A673 (cell line): ENCODE measurements at places on chromosomes 13 and 19.
A peak's percentile ranks its signal among the peaks of the same experiment; 100 is the strongest.

DNA sequence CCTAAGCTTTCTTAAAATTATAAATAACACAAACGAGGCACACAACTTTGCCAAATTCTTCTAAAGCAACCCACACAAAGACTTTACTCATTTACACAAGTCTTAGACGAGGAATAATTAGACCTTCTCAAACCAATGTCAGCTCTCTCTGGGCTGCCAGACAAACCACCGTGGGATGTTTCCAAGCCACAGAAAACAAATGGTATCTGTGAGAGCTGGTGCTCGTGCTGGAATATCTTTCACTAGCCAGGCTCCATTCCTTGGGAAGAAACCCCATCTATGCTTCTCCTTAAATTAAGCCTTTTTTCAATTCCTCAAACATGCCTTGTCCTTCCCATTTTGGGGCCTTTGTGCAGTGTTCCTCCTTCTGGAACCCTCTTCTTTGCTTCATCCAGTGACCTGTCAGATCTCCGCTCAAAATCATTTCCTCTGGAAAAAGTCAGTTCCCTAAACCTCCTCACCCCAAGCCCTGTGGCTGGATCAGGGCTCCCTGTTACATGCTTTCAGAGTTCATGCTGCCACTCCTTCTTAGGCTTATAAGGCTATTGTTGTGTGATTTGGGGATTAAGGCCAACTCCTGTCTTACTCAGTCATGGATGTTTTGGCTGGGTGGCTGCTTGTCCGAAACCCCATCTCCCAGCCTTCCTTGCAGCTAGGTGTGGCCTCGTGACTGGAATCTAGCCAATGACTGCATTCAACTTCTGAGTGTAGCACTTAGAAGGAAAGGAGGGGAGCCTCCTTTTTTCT, 64.2 kb upstream of the GTF2F2 start:
- H3K4me1 ChIP-seq: peaks cover 12% of the 10 kb centered on the region
- no peaks in the 10 kb centered on the region for H3K36me3 ChIP-seq
- DNase-seq: peak; percentile 62
- H3K27me3 ChIP-seq: no peaks in the 10 kb centered on the region
- no peak overlapping the region for H3K27ac ChIP-seq

- H3K36me3 ChIP-seq: no peaks in the 10 kb centered on the region
- DNase-seq: no peak
- no peak overlapping the region for H3K27ac ChIP-seq
- H3K4me1 ChIP-seq: no peaks in the 10 kb centered on the region
These were observed 26.8 kb upstream of the SACS start for GRCh38 chr13:23460309-23460708.

GRCh38 chr13:31528758-31529157, 210.6 kb upstream of the RXFP2 start:
- no peak for DNase-seq
- H3K27me3 ChIP-seq: no peaks in the 10 kb centered on the region
- no peak overlapping the region for H3K4me3 ChIP-seq
- no peaks in the 10 kb centered on the region for H3K36me3 ChIP-seq
- no peaks in the 10 kb centered on the region for H3K4me1 ChIP-seq

- no peak for DNase-seq
- peaks cover 31% of the 10 kb centered on the region for H3K4me1 ChIP-seq
- H3K27ac ChIP-seq: peak overlapping the region; percentile 34
- H3K36me3 ChIP-seq: peaks cover 37% of the 10 kb centered on the region
These were observed 6.9 kb downstream of the MKNK2 start for GRCh38 chr19:2043961-2044708.

GRCh38 chr19:1164684-1165531, 9.2 kb downstream of the SBNO2 start:
- no peak overlapping the region for H3K4me3 ChIP-seq
- DNase-seq: no peak
- H3K27ac ChIP-seq: no peak overlapping the region
- peaks cover 7% of the 10 kb centered on the region for H3K4me1 ChIP-seq
- no peaks in the 10 kb centered on the region for H3K27me3 ChIP-seq

- no peaks in the 10 kb centered on the region for H3K36me3 ChIP-seq
- no peak overlapping the region for H3K27ac ChIP-seq
- no peaks in the 10 kb centered on the region for H3K4me1 ChIP-seq
- DNase-seq: no peak
- H3K4me3 ChIP-seq: no peak overlapping the region
These were observed 59.5 kb upstream of the SLC7A1 start for GRCh38 chr13:29654843-29655547.

GRCh38 chr13:73411067-73411809, 352.4 kb downstream of the KLF5 start:
- no peak overlapping the region for H3K4me3 ChIP-seq
- H3K4me1 ChIP-seq: no peaks in the 10 kb centered on the region
- DNase-seq: no peak

GRCh38 chr13:25440061-25440460, 68.3 kb downstream of the ATP8A2 start:
- no peaks in the 10 kb centered on the region for H3K36me3 ChIP-seq
- no peaks in the 10 kb centered on the region for H3K4me1 ChIP-seq
- peaks cover 6% of the 10 kb centered on the region for H3K27me3 ChIP-seq
- H3K4me3 ChIP-seq: no peak overlapping the region

DNA sequence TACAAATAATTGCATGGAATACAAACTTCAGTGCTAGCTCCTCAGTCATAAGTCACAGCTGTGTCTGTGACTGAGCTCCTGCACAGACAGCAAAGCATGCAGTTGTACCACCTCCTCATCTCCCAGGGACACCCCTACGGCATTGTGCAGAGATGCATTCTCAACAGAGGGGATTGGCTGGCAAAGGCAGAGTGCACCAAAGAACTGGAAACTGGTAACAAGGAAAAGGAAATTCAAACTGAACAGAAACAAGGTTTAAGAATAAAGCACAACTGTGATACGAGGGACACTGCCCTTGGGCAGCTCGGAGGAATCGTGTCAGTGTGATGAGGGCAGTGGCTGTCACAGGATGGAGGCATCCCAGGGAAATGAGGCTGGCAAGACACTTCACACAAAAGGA, 126.1 kb upstream of the SOX1 start:
- no peaks in the 10 kb centered on the region for H3K4me1 ChIP-seq
- H3K36me3 ChIP-seq: no peaks in the 10 kb centered on the region
- H3K27me3 ChIP-seq: peaks cover 58% of the 10 kb centered on the region
- H3K4me3 ChIP-seq: no peak overlapping the region
- no peak overlapping the region for H3K27ac ChIP-seq
- DNase-seq: no peak

DNA sequence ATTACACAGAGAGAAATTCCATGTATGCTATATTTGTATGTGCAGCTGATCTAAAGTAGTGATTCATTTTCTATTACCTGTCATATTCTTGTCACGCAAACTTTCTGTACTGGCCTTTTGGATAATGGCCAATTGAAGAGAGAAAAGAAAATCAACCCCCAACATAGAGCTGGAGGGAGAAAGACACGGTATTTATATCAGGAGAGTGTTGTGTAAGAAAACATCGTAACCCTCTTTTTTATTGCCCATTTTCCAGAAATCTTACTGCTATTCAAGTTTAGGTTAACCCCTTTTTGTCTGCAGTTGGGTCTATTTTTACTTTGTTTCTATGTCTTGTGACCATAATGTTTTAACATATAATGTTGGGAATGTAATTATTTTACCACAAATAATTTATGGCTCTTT, 27.9 kb downstream of the DGKH start:
- H3K27ac ChIP-seq: no peak overlapping the region
- no peak for DNase-seq
- peaks cover 5% of the 10 kb centered on the region for H3K4me1 ChIP-seq
- no peaks in the 10 kb centered on the region for H3K36me3 ChIP-seq
- no peak overlapping the region for H3K4me3 ChIP-seq
- H3K27me3 ChIP-seq: no peaks in the 10 kb centered on the region

DNA sequence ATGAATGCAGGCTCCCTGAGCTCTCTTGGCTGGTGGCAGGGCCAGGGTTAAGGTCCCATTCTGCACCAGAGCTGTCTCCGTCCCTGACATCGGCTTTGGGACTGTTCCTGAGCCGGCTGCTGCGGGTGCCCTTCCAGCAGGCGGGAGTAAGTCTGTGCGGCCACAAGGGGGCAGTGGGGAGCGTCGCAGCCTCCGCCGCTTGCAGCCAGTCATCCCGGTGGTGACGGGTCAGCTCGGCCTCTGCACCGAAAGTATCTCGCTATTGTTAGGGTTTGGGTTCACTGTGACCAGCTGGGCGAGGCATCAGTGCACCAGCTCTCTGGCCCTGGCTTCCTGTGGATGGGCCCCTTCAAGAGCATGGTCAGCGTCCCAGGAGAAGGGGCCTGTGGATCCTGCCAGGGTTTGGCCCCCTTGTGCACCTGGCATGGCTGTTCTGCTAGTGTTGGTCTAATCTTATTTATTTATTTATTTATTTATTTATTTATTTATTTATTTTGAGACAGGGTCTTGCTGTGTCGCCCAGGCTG, 15.1 kb downstream of the NDUFB7 start:
- H3K36me3 ChIP-seq: no peaks in the 10 kb centered on the region
- peaks cover 19% of the 10 kb centered on the region for H3K4me1 ChIP-seq
- H3K27me3 ChIP-seq: no peaks in the 10 kb centered on the region
- peak; percentile 74 for DNase-seq

DNA sequence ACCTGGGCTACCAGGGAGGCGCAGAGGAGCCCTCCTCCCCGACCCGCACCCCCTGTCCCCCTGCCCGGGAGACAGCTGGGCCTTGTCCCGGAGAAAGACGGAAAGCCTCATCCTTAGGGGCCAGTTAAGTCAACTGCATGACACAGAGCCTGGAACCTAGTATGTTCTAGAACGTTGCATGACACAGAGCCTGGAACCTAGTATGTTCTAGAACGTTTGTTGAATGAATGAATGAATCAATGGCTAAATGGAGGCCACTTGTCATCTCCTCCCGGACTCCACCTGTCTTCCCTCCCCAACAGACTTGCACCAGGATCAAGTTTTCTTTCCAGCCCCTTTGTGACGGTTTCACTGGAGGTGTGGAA, 706 bp downstream of the SERP2 start:
- no peaks in the 10 kb centered on the region for H3K27me3 ChIP-seq
- DNase-seq: no peak
- H3K4me1 ChIP-seq: no peaks in the 10 kb centered on the region
